ENCODE measurements at places on chromosomes 2 and 18. TPM values are rescaled to one million over a fixed set of nuclear protein-coding genes. Genes with fewer than 3 reads are reported as not detected.

The IL1RN gene
- total RNA-seq: 6.7 TPM

The CFAP53 gene
- 0.42 TPM for total RNA-seq

The FABP1 gene
- not detected for total RNA-seq

The KRTCAP3 gene
- total RNA-seq: 2.5 TPM

DNA sequence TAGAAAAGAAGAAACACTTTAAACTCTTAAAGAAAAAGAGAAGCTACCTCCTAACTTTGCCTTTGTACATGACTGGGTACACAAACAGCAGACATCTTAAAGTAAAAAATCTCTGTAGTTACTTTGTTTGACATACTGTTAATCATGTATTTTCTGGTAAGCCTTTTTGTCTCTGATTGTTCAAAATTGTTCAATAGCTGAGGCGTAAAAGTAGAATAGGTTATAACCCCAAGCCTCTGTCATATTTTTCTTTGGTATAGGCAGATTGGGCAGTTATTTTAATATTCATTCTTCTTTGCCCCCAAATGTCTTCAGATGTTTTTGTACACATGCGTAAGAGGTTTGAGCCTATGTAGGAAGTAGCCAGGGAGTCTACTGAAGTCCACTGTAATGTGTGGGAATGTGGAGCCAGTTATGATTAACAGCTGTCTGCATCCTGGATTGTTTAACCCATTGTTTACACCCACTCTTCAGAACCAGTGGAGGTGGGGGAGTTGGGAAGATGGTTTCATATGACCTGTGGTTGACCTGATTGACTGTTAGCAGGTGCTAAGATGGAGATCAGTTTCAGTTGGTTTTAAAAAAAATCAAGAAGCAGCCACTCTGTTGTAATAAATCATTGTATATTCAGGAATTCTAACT, 150.5 kb downstream of the TANC1 start:
- no peak for DNase-seq

GRCh38 chr2:28267282-28267681, 125.4 kb upstream of the FOSL2 start:
- no peak for DNase-seq

GRCh38 chr2:239215136-239215925, 185.5 kb downstream of the HDAC4 start:
- DNase-seq: no peak

DNA sequence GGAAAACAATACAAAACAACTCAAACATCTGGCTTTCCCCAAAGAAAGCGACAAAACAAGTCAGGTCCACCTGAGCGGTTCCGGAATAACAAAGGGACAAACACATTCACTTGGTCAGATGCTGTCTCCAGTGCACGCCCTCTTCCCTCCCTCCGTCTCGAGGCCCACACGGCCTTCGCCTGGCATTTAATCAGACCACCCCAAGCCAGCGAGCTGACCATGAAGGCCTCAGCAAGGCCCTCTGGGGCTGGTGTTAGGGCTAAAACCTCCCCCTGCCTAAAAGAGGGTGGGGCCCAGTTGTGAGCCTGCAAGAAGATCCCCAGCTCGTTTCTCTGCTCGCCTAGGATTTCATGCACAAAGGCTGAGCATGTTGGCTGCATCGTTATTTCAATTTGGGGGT, 180.3 kb downstream of the EIPR1 start:
- no peak for DNase-seq

- DNase-seq: no peak
Measured at GRCh38 chr2:33877348-33878016, 278.4 kb upstream of the FAM98A start.

DNA sequence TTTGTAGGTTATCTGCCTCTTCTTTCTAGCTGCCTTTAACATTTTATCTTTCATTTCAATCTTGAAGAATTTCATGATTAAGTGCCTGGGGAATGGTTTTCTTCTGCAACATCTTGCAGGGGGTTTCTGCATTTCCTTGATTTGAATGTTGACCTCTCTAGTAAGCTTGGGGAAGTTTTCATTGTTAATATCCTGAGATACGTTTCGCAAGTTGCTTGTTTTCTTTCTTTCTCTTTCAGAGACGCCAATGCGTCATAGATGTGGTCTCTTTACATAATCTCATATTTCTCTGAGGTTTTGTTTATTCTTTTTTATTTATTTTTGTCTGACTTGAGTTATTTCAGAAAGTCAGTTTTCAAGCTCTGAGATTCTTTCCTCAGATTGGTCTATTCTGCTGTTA, 225.7 kb downstream of the XIRP2 start:
- no peak for DNase-seq

GRCh38 chr18:14969500-14969899, 221.5 kb downstream of the ANKRD30B start:
- no peak for DNase-seq

GRCh38 chr2:66156171-66156570, 278.8 kb upstream of the MEIS1 start:
- no peak for DNase-seq

DNA sequence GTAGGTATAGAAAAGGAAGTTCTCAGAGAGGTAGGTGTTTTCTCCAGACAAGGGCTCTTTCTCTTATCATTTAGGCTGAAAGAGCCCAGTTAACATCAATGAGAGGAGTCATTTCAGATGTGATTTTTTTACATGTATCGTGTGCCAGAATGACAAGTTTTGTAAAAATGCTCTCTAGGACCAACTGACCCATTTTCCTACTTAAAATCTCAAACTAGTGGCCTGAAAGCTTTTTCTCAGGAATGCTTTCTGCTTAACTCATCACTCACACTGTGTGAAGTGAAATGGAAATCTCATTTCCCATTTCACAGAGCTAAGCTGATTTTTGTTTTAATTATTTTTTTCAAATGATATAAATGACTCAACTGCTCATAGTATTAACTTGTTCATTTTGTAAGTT, 128.7 kb upstream of the CYP26B1 start:
- DNase-seq: no peak

GRCh38 chr18:13793819-13794218, 30.1 kb upstream of the MC5R start:
- no peak for DNase-seq

DNA sequence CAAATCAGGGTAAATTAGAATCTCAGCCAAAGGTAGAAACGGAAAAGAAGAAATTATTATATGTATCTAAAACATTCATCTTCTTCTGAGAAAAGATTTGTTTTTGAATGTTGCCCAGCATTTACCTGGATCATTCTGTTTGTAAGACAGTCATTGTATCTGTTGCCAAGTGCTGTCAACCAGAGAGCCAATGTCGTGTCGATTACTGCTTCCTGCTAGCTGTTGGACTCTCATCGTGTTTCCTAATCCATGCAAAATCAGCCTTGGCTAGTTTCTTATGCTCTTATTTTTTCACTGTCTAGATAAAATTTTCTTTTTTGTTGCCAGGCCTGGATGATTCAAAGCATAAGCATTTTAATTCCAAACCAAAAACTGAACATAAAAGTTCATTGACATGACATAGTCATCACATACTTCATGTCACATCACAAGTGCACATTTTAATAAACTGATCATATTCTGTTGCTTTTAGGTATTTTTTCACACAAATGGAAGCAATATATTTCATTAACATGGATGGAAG, 202.3 kb downstream of the KCNH7 start:
- no peak for DNase-seq

Measured in urinary bladder (tissue), 4 donors.